ENCODE measurements at places on chromosomes 5 and 9. TPM values are rescaled to one million over a fixed set of nuclear protein-coding genes. Genes with fewer than 3 reads are reported as not detected.

GRCh38 chr5:54553659-54554207 is 36.2 kb downstream of the SNX18 start:
- no peaks in the 10 kb centered on the region for H3K27me3 ChIP-seq
- no peak for DNase-seq
- no peak overlapping the region for H3K27ac ChIP-seq

- H3K4me3 ChIP-seq = no peak overlapping the region
- peak overlapping the region; percentile 78 for H3K27ac ChIP-seq
- no peaks in the 10 kb centered on the region for H3K36me3 ChIP-seq
These were observed 6.8 kb upstream of the DENND4C start for GRCh38 chr9:19223724-19224123.

DNA sequence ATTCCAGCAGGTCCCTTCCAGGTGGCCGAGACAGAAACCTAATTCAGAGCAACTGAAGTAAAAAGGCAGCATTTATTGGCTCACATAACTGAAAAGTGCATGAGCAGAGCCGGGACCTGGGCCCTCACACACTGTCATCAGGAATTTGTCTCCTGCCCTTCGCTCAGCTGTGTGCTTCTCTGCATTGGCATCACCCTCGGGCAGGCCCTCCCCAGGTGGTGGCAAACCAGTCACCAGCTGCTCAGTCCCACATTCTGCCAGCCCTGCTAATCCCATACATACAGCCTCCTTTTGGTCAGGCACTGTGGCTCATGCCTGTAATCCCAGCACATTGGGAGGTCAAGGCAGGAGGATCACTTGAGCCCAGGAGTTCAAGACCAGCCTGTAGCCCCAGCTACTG is 11.5 kb upstream of the CPLX2 start:
- H3K27ac ChIP-seq = no peak overlapping the region
- no peak for DNase-seq
- H3K4me3 ChIP-seq = no peak overlapping the region
- H3K36me3 ChIP-seq = no peaks in the 10 kb centered on the region
- H3K27me3 ChIP-seq = peaks cover 7% of the 10 kb centered on the region
- H3K4me1 ChIP-seq = no peaks in the 10 kb centered on the region

DNA sequence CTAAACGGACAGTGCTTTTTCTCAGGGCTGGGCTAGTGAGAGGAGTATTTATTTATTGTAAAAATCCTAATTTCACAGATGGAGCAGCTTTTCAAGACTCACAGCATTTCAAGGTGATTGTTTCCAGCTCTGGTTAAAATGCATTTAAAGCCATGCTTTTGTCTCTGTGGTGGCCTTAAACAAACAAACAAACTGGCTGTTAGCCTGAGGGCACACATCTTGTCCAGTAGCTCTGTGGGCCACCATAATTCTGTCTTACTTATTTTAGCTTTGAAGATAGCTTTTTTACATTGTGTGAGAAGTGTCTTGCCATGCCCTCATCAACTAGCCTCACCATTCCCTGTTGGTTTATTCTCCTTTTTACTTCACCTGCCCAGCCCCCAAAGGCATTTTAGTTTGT is 218.2 kb downstream of the PSAT1 start:
- H3K27me3 ChIP-seq = no peaks in the 10 kb centered on the region
- DNase-seq = no peak
- no peak overlapping the region for H3K27ac ChIP-seq
- H3K36me3 ChIP-seq = peaks cover 2% of the 10 kb centered on the region
- no peak overlapping the region for H3K4me3 ChIP-seq

The CDX1 gene
- 0.31 TPM for total RNA-seq

DNA sequence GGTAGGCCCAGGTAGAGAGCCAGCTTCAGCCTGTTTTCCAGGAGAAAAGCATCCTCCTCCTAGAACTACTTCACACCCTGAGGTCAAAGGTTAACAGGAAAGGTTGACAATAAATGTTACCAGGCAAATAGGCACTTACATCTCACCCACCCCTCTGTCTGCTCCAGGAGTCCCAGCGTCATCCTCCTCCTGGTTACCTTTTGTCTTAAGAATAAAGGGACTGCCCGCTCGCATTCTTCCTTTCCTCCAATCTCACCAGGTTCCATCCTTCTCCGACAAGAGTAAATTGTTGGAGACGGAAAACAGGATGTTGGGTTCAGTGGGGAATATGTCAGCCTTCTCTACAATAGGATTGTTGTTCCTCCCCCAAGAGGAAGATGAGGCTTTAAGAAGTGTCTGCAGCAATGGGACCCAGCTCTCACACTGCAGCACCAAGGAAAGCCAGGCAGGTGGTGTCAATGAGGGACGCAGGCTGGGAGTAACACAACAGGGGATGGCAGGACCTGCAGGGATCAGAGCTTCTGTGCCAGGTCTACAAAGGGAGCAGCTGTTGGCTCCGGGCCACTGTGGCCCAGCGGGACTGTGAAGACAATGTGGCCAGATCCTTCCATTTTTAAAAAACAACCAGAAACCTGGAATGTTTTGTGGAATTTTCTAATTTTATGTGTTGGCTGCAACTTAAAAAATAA is 29.0 kb downstream of the FAT2 start:
- no peak overlapping the region for H3K27ac ChIP-seq
- no peak for DNase-seq
- H3K36me3 ChIP-seq = no peaks in the 10 kb centered on the region
- no peaks in the 10 kb centered on the region for H3K4me1 ChIP-seq
- no peak overlapping the region for H3K4me3 ChIP-seq

DNA sequence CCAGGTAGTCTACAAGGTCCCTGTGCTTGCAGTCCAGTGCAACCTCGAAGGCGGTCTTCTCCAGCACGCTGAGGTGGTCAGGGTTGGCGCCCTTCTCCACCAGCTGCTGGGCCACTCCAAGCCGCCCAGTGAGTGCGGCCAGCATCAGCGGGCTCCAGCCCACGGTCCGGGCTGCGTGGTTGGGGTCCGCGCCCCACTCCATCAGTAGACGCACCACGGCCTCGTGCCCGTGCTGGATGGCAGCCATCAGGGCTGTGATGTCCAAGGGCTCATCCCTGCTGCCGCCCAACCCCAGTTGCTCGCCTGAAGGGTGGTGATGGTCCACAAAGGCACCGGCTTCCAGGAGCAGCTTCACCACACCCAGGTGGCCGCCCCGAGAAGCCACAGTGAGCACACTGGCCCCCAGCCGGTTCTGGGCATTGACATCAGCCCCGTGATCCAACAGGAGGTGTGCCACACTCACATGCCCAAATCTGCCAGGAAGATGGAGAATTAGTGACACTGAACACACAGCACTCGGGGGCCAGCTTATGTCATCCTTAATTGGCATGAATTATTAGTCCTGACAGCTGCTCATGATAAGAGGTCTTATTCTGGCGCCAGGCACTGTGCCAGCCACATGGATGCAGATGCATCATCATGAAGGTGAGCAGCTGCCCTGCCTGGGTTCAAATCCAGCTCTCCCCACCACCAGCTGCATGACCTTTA is 6.1 kb downstream of the ANKS6 start:
- no peak overlapping the region for H3K4me3 ChIP-seq
- H3K27ac ChIP-seq = no peak overlapping the region
- H3K4me1 ChIP-seq = peaks cover 27% of the 10 kb centered on the region
- no peaks in the 10 kb centered on the region for H3K27me3 ChIP-seq
- H3K36me3 ChIP-seq = peaks cover 2% of the 10 kb centered on the region

GRCh38 chr9:27457445-27457844 is 66.6 kb upstream of the IFNK start:
- H3K36me3 ChIP-seq = peaks cover 8% of the 10 kb centered on the region
- no peak for DNase-seq
- no peaks in the 10 kb centered on the region for H3K27me3 ChIP-seq
- peak overlapping the region; percentile 63 for H3K27ac ChIP-seq

- H3K27ac ChIP-seq = peak overlapping the region; percentile 18
- no peak overlapping the region for H3K4me3 ChIP-seq
- H3K4me1 ChIP-seq = peaks cover 7% of the 10 kb centered on the region
- no peaks in the 10 kb centered on the region for H3K27me3 ChIP-seq
These were observed 8.7 kb downstream of the SETD9 start for GRCh38 chr5:56918054-56918453.

The FST gene
- total RNA-seq = 2.3 TPM

DNA sequence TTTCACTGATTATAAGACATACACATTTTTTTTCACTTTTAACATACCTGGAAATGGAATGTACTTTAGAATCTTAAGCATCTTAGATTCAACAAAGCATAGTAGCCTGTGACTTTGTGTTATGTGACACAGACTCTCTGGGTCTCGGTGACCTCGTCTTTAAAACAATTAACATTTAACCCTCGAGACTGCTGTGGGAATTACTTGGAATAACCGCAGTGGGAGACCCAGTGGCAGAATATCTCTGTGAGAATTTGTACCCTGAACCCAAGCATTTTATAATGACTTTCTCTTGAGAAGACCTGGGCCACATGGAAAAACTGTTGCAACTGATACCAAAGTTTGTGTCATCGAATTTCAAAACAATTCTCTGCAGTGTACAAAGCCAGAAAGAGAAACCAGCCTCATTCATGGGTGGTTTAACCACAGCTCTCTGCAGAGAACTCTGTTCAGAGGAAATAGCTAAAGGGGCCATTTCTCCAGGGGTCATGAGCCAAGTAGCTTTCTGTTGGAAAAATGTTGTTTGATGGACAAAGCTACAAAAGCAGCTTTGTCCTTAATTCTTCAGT is 10.0 kb upstream of the RETREG1 start:
- H3K4me1 ChIP-seq = no peaks in the 10 kb centered on the region
- peaks cover 29% of the 10 kb centered on the region for H3K27me3 ChIP-seq
- H3K27ac ChIP-seq = no peak overlapping the region
- H3K4me3 ChIP-seq = no peak overlapping the region
- H3K36me3 ChIP-seq = no peaks in the 10 kb centered on the region
- no peak for DNase-seq

The PTPN3 gene
- total RNA-seq = 3.7 TPM

GRCh38 chr5:136056336-136056735 is 27.5 kb downstream of the TGFBI start:
- H3K4me3 ChIP-seq = no peak overlapping the region
- DNase-seq = no peak
- H3K27ac ChIP-seq = no peak overlapping the region
- H3K4me1 ChIP-seq = peaks cover 7% of the 10 kb centered on the region
- H3K36me3 ChIP-seq = no peaks in the 10 kb centered on the region
- H3K27me3 ChIP-seq = peaks cover 11% of the 10 kb centered on the region

DNA sequence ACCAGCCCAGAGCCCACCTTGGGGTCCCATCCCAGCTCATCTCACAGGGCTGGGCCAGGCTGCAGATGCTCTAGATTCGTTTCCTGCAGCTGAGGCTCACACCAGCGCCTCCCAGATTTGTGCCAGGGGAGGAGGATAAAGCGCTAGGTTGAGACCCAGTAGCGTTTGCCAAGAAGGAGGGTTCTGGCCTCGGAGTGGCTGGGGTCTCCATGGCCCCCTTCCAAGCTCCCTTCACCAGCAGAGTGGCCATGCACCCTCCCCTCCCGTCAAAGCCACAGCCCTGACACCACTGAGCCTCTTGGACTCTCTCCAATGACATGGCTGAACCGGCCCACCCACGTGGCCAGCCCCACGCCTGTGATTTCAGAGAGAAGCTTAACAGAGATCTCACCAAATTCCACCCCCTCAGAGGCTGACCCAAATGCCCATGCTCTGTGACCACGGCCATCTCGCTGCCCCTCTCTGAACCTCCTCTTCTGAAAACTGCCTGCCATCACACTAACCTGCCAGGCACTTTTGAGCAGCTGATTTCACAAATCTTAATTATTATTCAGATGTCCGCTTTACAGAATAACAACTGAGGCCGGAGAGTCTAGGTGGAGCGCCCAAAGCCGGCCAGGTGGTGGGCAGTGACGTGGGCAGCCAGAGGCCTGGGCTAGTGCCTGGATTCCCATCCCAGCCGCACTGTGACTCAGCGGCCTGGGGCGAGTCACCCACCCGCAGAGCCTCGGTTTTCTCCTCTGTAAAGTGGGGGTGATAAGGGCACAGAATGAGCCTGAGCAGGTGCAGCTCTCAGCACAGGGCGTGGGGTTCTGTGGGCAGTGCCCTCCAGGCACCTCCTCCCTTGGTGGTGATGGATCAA is 155.7 kb downstream of the C9orf50 start:
- no peaks in the 10 kb centered on the region for H3K36me3 ChIP-seq
- no peak overlapping the region for H3K4me3 ChIP-seq
- no peaks in the 10 kb centered on the region for H3K27me3 ChIP-seq
- no peak overlapping the region for H3K27ac ChIP-seq
- no peak for DNase-seq
- peaks cover 41% of the 10 kb centered on the region for H3K4me1 ChIP-seq

The FGF1 gene
- total RNA-seq = not detected

The C7 gene
- total RNA-seq = 6.1 TPM

The ANKRD34B gene
- total RNA-seq = 0.17 TPM

- no peak overlapping the region for H3K4me3 ChIP-seq
- H3K27me3 ChIP-seq = no peaks in the 10 kb centered on the region
These were observed 8.7 kb upstream of the SPOUT1 start for GRCh38 chr9:128838338-128838737.

The NDUFAF2 gene
- total RNA-seq = 21.2 TPM

The HEMGN gene
- not detected for total RNA-seq

DNA sequence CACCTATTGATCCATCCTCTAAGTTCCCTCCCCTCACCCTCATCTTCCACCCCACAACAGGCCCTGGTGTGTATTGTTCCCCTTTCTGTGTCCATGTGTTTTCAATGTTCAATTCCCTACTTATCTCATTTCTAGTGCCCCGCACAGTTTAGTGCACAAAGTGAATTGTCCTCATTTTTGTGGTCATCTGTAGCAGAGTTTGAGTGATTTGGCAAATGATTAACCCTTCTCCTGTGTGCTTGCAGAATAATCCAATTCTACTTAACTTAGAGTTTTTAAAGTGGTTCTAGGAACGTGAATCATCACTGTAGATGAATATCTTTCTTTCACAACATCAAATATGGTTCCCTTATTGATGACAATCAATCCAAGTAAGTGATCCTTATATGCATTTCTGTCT is 6.3 kb upstream of the HAPLN1 start:
- H3K4me3 ChIP-seq = no peak overlapping the region
- DNase-seq = no peak
- peaks cover 6% of the 10 kb centered on the region for H3K4me1 ChIP-seq

GRCh38 chr5:5062525-5063302 is 77.4 kb upstream of the ADAMTS16 start:
- H3K36me3 ChIP-seq = no peaks in the 10 kb centered on the region
- H3K4me3 ChIP-seq = no peak overlapping the region
- H3K27me3 ChIP-seq = no peaks in the 10 kb centered on the region
- H3K27ac ChIP-seq = no peak overlapping the region
- no peaks in the 10 kb centered on the region for H3K4me1 ChIP-seq
- no peak for DNase-seq

GRCh38 chr9:72882117-72882775 is 70.6 kb downstream of the ALDH1A1 start:
- DNase-seq = no peak
- H3K27ac ChIP-seq = no peak overlapping the region
- no peaks in the 10 kb centered on the region for H3K27me3 ChIP-seq
- peaks cover 3% of the 10 kb centered on the region for H3K36me3 ChIP-seq

- no peaks in the 10 kb centered on the region for H3K36me3 ChIP-seq
- no peak overlapping the region for H3K4me3 ChIP-seq
- H3K27ac ChIP-seq = no peak overlapping the region
- H3K27me3 ChIP-seq = no peaks in the 10 kb centered on the region
- peaks cover 7% of the 10 kb centered on the region for H3K4me1 ChIP-seq
These were observed 192.9 kb downstream of the RAB3C start for GRCh38 chr5:58775701-58776262.

All from progenitor cell of endocrine pancreas (in vitro differentiated cells).